T-helper 17 cell (primary cell): ENCODE measurements at places on chromosomes 7 and 10.

DNA sequence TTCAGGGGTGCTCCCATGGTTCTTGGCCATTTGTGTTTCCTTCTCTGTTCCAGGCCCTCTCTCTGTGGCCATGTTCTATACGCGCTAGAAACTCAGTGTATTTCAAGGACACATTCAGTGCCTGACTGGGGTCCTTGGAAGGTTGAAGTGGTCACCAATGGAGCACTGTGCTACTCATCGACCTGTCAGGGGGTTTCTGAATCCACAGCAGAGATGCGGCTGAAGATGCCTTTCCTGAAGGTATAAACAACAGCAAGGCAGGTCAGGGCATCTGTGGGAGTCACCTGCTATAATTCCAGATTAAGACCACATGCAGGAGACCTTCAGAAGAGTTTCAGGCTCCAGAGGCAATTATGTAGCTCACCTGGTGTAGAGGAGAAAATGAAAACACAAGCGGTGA, 86.8 kb upstream of the MGMT start:
- peaks cover 14% of the 10 kb centered on the region for H3K27me3 ChIP-seq
- no peaks in the 10 kb centered on the region for H3K36me3 ChIP-seq
- H3K4me1 ChIP-seq, result no peaks in the 10 kb centered on the region
- no peak overlapping the region for H3K27ac ChIP-seq
- no peak for DNase-seq

- no peak for DNase-seq
- H3K27me3 ChIP-seq, result no peaks in the 10 kb centered on the region
- H3K4me1 ChIP-seq, result no peaks in the 10 kb centered on the region
- no peaks in the 10 kb centered on the region for H3K36me3 ChIP-seq
- H3K27ac ChIP-seq, result no peak overlapping the region
Observed at GRCh38 chr10:61791216-61791615, 110.3 kb upstream of the ARID5B start.

DNA sequence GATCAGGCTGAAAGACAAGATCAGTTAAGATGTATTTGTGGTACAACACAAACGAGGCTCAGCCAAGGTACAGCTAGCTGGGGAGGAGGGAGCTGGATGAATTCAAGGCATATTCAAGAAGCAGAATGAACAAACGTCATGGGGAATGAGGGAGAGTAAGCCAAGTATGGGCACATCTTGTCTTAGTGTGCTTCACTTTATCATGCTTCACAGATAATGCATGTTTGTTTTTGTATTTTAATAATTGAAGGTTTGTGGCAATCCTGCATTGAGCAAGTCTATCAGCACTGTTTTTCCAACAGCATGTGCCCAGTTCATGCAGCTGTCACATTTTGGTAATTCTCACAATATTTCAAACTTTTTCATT, 135.4 kb downstream of the HIBADH start:
- H3K4me1 ChIP-seq, result peaks cover 3% of the 10 kb centered on the region
- no peak overlapping the region for H3K4me3 ChIP-seq
- H3K27ac ChIP-seq, result no peak overlapping the region
- H3K36me3 ChIP-seq, result peaks cover 28% of the 10 kb centered on the region

- peaks cover 2% of the 10 kb centered on the region for H3K4me1 ChIP-seq
- H3K4me3 ChIP-seq, result no peak overlapping the region
- peaks cover 46% of the 10 kb centered on the region for H3K27me3 ChIP-seq
- peaks cover 2% of the 10 kb centered on the region for H3K36me3 ChIP-seq
Observed at GRCh38 chr10:93600446-93601145, 439 bp downstream of the RBP4 start.

DNA sequence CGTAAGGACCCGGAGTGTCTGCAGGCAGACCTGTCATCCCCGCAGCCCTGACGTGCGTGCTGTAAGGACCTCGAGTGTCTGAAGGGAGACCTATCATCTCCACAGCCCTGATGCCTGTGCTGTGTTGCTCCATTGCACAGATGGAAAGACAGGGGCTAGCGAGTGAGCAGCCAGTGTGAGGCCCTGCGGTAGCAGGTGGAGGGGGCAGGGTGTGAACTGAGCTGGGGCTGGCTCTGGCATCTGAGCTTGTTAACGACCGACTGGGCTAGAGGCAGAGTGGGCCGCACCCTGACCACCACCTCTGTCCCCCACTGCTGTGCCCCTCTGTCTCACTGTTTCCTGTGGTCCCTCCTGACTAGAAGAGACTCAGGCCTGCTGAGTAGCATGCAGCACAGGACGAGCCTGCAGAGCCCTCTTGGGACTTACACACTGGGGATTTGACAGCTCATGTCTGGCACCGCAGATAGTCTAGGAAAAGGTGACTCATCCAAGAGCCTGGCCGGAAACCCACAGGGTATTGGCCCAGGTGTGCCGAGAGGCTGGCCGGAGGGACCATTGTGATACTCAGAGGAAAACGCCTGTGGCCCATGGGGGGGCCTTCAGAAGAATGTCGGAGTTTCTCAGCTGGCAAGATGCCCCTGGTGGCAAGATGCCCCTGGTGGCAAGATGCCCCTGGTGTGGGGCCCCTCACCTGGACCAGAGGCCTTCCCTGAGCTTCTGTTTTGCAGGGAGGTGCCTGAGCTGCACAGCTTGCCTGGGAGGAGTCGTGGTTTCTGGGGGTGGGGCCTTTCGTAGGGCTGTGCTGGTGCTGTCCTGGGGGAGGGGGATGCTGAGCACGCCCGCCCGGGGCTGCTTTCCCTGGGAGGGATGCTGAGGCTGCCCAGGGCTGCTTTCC, 34.3 kb downstream of the INPP5A start:
- no peak for DNase-seq
- no peak overlapping the region for H3K27ac ChIP-seq
- no peaks in the 10 kb centered on the region for H3K27me3 ChIP-seq
- H3K4me1 ChIP-seq, result peaks cover 17% of the 10 kb centered on the region

- no peak overlapping the region for H3K27ac ChIP-seq
- no peak for DNase-seq
- peaks cover 9% of the 10 kb centered on the region for H3K4me1 ChIP-seq
- no peaks in the 10 kb centered on the region for H3K36me3 ChIP-seq
- no peak overlapping the region for H3K4me3 ChIP-seq
Observed at GRCh38 chr10:80416479-80417098, 8.2 kb downstream of the PRXL2A start.

DNA sequence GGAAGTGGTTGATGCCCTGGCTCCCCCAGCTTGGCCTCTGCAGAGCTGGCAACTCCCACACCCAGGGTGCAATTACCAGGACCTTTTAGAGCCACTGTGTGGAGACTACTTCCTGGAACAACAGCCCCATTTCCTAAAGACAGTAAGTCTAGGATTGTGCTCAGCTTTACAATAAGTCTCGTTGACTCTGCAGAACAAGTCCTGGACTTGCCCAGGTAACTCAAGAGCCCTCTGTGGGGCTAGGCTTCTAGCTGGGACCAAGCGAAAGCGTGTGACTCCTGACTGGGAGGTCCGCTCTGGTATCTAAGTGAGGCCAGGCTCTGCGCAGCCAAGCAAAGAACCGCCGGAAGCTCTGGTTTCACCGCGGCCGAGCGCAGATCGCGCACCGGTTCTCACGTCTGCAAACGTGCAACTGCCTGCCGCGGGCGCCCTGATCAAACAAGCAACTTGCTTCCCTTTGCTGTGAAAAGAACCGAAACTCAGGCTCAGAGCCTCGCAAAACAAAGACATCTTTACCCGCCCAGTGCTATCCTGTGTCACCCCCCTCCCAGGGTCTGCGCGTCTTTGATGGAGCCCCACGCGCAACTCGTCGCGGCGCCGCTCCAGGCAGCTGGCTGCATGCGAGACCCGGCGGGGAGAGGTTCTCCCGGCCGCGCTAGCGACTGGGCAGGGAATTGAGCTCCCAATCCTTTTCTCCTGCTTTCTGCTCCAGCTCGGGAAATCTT, 4.4 kb upstream of the PDLIM1 start:
- H3K36me3 ChIP-seq, result peaks cover 5% of the 10 kb centered on the region
- peak overlapping the region; percentile 59 for H3K27ac ChIP-seq
- peak overlapping the region; percentile 70 for H3K4me3 ChIP-seq
- H3K27me3 ChIP-seq, result peaks cover 35% of the 10 kb centered on the region
- peaks cover 14% of the 10 kb centered on the region for H3K4me1 ChIP-seq

DNA sequence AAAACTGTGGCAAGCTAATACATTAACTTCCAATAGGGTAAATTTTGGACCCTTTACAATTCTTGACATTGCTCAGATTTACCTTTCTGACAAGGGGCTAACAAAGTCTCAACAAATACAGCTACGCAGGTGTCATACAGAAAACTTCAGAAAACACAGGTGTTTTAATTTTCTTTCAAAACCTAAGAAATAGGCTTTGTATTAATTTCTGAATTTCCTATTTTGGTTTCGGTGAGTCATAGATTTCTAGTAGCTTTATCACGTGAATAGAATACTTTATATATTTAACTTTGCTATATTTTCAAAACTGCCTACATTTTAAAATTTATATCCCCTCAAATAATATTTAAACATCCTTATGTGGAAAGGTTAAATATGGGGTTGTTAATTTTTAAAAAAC, 215.3 kb downstream of the DGKB start:
- H3K4me1 ChIP-seq, result no peaks in the 10 kb centered on the region
- no peak overlapping the region for H3K4me3 ChIP-seq
- no peaks in the 10 kb centered on the region for H3K36me3 ChIP-seq
- no peak for DNase-seq
- H3K27ac ChIP-seq, result no peak overlapping the region

DNA sequence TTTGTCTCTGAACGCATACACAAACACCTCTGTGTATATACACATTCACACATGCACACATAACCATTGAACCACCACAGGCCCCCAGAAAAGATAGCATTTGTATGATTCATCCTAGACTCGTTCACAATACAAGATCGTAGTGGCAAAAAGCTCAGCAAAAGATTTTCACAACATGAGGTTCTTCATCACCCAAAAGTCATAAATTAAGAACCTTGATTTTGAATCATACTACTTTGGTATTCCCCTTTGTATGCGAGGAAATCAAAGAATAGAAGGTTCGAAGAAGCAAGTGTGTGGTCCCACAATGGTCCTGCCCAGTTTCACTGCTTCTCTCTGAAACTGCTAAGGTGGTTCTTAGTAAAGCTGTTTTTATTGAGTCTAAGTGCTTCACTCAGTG, 200.7 kb downstream of the CELF2 start:
- peaks cover 68% of the 10 kb centered on the region for H3K4me1 ChIP-seq
- H3K27ac ChIP-seq, result peak overlapping the region; percentile 96
- no peaks in the 10 kb centered on the region for H3K27me3 ChIP-seq
- H3K4me3 ChIP-seq, result no peak overlapping the region
- H3K36me3 ChIP-seq, result peaks cover 21% of the 10 kb centered on the region
- DNase-seq, result no peak

GRCh38 chr10:69504576-69505250, 53.4 kb downstream of the TSPAN15 start:
- H3K4me1 ChIP-seq, result peaks cover 31% of the 10 kb centered on the region
- H3K27me3 ChIP-seq, result no peaks in the 10 kb centered on the region

GRCh38 chr7:25009257-25009656, 29.3 kb upstream of the OSBPL3 start:
- H3K36me3 ChIP-seq, result peaks cover 3% of the 10 kb centered on the region
- H3K4me3 ChIP-seq, result no peak overlapping the region
- H3K27me3 ChIP-seq, result peaks cover 4% of the 10 kb centered on the region
- H3K27ac ChIP-seq, result no peak overlapping the region
- no peak for DNase-seq

DNA sequence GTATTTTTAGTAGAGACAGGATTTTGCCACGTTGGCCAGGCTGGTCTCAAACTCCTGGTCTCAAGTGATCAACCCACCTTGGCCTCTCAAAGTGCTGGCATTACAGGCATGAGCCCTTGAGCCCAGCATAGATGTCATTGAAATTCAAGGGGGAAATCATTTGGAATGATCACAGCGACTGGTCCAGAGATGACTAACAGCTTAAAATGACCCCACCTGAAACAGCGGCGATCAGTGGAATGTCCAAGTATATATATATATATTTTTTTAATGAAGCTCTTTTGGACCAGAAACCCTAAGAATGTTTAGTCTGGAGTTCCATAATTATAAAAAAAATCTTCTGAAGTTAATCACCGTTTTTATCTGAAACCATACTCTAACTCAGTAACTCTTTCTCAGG, 12.5 kb upstream of the AKR1E2 start:
- DNase-seq, result no peak
- H3K4me3 ChIP-seq, result no peak overlapping the region
- peaks cover 8% of the 10 kb centered on the region for H3K36me3 ChIP-seq
- peaks cover 3% of the 10 kb centered on the region for H3K4me1 ChIP-seq
- no peak overlapping the region for H3K27ac ChIP-seq
- peaks cover 45% of the 10 kb centered on the region for H3K27me3 ChIP-seq

DNA sequence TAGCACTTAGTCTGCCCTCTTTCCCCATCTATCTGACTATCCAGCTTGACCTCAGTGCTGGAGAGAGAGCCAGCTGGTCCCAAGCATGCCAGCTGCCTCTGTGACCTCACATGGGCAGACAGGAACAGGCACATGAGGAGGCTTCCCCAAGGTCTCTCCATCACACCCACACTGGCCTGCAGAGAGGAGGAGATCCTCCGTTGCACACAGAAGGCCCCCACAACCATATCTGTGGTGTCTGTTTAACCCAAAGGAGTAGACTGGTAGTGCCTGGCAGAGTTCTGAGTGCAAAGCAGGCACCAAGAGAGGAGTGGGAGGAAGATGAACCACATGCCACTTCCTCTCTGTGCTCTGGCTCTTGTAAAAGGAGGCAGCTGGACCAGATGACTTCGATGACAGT, 4.8 kb upstream of the ANK3 start:
- no peak overlapping the region for H3K27ac ChIP-seq
- H3K4me3 ChIP-seq, result no peak overlapping the region
- no peak for DNase-seq
- peaks cover 29% of the 10 kb centered on the region for H3K4me1 ChIP-seq

DNA sequence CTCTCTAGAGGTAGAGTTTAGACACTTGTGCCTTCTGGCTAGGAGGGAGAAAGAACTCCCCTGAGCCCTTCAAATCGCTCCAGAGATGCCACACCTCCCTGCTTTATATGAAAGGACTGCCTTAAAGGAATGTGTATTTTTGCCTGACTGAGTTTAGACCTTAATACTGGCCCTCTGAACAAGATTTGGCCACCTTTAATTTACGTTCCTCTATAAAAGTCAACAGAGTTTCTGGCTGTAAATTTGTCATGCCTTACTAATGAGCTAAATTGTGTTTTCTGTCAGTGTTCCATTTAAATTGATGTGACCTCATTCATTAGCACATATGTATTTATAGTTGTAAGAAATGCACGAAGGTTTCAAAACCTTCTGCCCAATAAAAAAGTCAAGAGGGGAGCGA, 48.0 kb downstream of the SEMA3C start:
- no peak overlapping the region for H3K4me3 ChIP-seq
- H3K4me1 ChIP-seq, result no peaks in the 10 kb centered on the region
- no peak for DNase-seq
- H3K27me3 ChIP-seq, result no peaks in the 10 kb centered on the region
- no peak overlapping the region for H3K27ac ChIP-seq
